Fibroblast of skin of right biceps (primary cell): ENCODE measurements at places on chromosomes 5 and 9.

DNA sequence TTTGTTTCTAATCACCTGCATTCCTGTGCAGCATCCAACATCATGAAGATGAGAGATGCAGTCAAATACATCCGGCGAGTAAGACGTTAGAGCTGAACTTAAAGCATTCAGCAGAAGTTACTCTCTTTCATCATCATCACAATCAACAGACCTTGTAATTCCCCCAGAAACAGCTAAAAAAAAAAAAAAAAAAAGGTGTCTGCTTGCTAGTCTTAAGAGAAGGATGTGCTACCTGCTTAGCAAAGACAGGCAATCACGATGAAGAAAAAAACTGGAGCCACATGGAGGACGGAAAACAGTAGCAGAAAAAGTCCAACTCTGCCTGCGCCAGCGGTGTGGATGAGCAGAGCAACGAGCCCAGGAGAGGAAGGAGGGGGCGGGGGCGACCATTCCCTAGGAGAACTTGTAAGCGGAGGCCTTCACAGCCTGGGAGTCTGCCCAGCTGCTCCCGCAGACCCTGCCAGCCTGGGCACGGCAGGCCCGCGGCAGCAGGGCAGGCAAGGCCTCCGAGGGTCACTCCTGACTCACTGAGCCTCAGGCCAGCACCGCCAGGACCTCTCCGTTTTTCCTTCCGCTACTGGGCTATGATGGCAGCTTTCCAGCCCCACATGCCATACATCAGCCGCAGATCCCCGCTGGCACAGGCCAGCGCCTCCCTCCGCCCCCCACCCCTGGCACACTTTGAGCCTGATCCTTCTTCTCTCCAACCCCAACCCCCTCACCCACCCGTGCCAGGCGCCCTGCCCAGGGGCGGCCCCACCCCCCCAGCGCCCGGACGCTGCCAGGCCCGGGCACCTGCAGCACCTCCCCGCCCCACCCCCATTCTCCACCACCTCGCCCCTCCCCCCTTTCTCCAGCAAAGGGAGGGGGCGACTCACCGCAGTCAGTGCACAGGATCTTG lies 1.4 kb downstream of the NRG2 start:
- DNase-seq: peak; percentile 19

GRCh38 chr5:37738057-37738691 lies 101.7 kb downstream of the GDNF start:
- DNase-seq: peak; percentile 97

- DNase-seq: no peak
Observed at GRCh38 chr9:120937127-120937526, 10.5 kb upstream of the TRAF1 start.

- no peak for DNase-seq
Observed at GRCh38 chr9:95724253-95724991, 151.1 kb upstream of the ERCC6L2 start.

GRCh38 chr5:141691867-141692532 lies 10.0 kb upstream of the ARAP3 start:
- DNase-seq: peak; percentile 67
